ENCODE measurements at places on chromosomes 11 and 22.

DNA sequence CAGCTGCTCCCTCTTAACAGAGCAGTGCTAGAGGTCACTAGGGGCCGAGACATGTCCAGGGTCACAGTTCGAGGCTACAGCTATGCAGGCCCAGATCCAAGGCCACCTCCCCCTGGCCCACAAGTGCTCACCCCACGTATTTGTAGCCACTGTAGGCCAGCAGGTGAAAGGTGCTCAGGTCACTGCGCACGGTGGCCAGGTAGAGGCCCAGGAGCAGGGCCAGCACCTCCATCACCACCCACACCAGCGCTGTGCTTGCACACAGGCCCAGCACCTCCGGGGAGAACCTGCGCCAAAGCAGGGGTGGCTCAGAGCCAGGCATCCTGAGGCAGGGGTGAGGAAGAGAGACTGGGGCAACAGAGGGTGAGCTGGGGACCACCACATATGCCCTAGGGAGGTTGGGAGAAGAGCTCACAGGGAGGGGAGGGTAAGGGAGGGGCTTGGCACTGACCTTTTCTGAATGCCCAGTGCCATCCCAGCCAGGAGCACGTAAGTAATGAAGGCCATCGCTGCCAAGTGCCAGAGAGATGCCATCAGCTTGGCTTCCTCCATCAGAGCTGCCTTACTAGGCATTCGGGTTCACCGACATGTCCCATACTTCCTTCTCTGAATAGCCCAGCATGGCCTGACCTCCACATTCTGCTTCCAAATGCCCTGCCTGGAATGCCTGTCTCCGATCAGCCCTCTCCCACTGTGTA lies 3.5 kb downstream of the YIF1A start:
- no peak for DNase-seq

DNA sequence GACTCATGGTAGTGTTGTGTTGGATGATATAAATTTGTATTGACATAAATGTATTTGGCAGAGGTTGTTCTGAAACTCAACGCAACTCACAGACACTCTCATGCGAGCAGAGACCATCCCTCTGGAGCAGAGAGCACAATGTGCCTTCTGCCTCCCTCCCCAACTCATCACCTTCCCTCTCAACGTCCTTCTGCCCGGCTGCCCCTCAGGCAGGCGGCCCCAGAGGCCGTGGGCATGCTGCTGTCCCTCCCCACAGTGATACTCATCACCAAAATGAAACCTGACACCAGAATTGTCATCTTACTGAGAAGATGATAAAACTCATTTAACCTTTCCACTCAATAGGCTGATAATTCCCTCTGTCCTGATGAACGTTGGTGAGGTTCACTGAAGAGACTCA lies 260.6 kb downstream of the ETS1 start:
- no peak for DNase-seq

GRCh38 chr11:109547356-109548027 lies 125.5 kb downstream of the C11orf87 start:
- DNase-seq: no peak

- DNase-seq: no peak
These were observed 2.5 kb upstream of the NPAS4 start for GRCh38 chr11:66418168-66418985.

GRCh38 chr22:33625959-33626358 lies 294.3 kb downstream of the LARGE1 start:
- DNase-seq: no peak

- DNase-seq: no peak
These were observed 155.1 kb downstream of the DDX10 start for GRCh38 chr11:108819957-108820356.

DNA sequence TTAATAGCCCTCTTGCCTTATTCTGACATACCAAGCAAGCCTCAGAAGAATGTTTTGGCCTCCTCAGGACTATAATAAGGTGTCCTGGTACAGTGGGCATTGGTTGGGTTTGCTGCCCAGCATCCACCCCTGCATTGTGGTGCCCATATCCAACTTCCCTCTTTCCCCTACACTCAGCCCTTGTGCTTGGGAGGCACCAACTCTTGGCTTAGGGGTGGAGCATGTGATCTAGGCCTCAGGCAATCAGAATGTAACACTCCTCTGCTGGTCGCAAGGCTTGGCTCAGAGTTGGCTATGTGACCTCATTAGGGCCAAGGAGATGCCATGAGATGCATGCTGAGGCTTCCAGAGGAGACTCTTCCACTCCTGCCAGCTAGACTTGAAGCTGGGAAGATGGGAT lies 123.0 kb downstream of the CSNK2A3 start:
- no peak for DNase-seq

GRCh38 chr11:46322759-46323158 lies 24.5 kb upstream of the DGKZ start:
- no peak for DNase-seq

GRCh38 chr11:12600829-12601228 lies 73.4 kb upstream of the TEAD1 start:
- DNase-seq: no peak

DNA sequence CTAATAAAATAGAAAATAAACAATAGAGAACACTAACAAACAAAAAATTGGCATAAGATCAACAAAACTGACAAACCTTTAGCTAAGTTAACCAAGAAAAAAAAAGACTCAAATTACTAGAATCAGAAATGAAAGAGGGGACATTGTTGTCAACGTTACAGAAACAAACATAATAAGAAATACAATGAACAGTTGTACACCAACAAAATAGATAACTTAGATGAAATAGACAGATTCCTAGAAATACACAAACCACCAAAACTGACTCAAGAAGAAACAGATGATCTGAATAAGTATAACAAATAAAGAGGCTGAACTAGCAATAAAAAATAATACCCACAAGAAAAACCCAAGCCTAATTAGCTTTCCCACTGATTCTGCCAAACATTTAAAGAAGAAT lies 34.7 kb upstream of the TMPRSS4 start:
- no peak for DNase-seq

- DNase-seq: no peak
These were observed 557.2 kb downstream of the BUD13 start for GRCh38 chr11:116215471-116216113.
